ENCODE measurements at places on chromosomes 6 and 20.

DNA sequence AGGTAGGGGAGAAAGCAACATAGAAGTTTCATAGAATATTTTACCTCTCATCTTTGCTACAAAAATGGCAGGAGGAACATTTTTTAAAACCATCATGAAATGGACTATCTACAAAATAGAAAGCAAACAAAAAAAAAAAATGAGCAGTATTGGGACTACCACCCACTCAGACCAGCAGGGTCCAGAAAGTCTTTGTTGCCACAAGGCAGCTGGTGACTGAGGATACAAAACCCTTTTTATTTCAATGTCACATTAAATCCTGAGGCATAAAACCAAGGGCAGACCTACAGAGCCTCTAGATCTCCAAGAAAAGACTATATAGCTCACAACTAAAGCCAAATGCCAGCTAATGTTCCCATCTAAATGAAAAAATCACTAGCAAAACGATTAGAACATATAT is 282.2 kb downstream of the PTPRK start:
- no peak for DNase-seq

- DNase-seq, result no peak
These were observed 11.1 kb downstream of the CRISP1 start for GRCh38 chr6:49855221-49855620.

GRCh38 chr6:159044899-159045727 is at the start of gene TAGAP:
Gene TAGAP, minus strand, starts transcription at chr6:159044991. Its CDS starts 845 bp downstream, at chr6:159044146.
- DNase-seq, result peak; percentile 64

DNA sequence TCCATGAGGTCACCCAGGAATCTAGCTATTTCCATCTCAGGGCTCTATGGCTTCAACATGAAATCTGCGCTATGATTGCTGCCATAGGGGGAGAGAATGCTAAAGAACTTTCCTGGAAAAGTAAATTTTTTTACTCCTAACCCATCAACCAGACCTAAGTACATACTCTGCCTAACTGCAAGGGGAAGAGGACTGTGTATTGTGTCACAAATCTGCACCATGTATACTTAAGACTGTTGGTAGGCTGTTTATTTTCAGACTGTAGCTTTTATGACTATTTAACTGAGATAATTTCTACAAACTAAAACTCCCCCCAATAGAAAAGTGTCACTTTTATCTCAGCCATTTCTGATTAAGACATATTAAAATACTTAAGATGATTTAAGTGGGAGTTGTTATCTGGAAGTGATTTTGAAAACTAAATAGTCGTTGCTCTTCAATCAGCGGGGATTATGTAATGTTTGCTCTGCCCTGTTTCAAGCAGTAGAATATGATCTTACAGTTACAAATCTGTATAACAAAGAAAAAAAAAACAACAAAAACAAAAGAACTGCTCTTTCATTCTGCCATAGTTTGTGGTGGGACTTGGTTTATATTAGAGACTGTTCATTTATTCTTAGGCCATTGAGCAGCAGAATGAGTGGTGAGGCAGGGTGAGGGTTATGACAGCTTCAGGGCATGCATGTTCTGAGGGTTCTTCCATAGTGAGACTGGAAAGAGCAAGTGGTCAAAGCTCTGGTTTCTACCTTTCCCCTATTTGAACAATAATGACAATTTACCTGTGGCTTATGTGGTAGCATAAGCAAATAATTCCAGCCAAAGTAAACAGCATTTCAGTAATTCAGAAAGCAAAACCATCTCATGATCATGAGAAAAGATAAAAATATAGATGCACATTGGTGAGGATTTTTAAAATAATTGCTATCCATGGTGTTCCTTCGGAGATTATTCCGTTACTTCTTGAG is 126.3 kb upstream of the CEP162 start:
- DNase-seq, result no peak

- DNase-seq, result no peak
These were observed 26.2 kb downstream of the SLCO4A1 start for GRCh38 chr20:62668441-62669027.

GRCh38 chr20:49995586-49995985 is 12.8 kb downstream of the SNAI1 start:
- no peak for DNase-seq

DNA sequence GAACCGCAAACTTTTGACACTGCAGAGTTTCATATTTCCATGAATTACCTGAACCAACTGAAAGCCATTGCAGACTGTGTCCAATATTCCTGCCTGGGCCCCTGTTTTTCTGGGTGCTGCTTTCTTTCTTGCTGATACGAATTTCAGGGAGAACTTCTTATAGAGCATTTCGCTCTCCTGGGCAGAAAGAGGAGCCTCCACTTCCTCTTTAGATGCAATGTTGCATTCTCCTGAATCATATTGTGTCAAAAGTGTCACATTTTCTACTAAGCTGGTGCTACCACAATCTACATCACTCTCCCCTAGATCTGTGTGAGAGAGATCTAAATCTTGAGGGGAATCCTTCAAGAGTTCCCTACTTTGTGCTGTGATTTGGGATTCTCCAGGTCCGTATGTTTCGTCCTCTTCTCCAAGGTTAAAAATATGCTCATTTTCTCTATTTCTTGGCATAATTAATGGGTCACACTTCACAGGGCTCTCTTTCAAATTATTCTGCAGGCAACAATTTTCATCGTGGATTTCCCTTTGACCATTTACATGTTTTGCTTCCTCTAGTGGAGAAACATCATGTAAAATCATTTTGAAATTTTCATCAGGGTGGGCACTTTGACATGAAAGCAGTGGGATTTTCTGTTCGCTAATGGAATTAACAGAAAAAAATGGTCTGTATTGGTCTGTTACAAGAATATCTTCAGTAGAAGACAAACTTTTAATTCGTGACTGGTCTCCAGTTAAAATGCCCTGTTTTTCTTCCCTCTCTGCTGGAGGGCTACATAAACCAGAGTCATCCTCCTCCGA is 102.3 kb downstream of the DST start:
- DNase-seq, result no peak

GRCh38 chr20:24146231-24146634 is 157.7 kb upstream of the GGTLC1 start:
- no peak for DNase-seq

DNA sequence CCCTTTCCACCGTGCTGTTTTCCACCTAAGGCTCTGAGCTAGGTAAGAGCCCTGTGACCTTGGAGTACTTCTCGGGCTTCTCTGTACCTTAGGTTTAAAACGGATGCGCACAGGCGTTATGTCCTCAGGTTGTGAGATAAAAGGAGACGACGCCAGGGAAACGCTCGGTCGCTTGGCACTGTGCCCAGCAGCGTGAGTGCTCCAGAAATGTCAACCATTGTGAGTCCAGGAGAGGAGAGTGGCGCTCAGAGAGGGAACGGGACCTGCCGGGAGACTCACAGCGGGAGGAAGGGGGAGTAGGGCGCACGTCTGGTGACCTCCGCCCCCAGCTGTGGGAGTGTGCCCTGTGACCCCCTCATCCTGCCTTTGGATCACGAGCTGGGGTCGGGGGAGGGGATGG is 33.8 kb upstream of the SCRT2 start:
- DNase-seq, result no peak

GRCh38 chr20:2754424-2754823 is 46.0 kb downstream of the CPXM1 start:
- DNase-seq, result no peak

- DNase-seq, result no peak
These were observed 24.1 kb downstream of the SLC24A3 start for GRCh38 chr20:19236371-19237055.

- DNase-seq, result no peak
These were observed 81.2 kb downstream of the PLCB1 start for GRCh38 chr20:8213270-8213669.

DNA sequence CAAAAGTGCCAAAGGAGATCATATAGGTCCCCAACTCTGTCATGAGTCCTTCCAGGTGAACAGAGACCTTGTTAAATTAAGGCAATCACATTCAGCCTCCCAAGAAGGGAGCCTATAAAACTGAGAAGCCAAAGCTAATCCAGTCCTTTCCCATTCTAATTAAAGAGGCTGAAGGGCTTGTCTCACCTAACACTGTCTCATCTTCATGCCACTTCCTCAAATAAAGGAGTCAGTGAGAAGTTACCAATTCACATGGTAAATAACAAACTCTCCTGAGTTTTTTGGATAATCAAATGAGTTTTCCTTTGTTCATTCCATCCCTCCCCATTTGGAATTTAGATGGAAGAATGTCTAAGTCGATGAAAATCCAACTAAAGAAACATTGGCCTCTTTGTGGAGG is 242.8 kb downstream of the UST start:
- no peak for DNase-seq

DNA sequence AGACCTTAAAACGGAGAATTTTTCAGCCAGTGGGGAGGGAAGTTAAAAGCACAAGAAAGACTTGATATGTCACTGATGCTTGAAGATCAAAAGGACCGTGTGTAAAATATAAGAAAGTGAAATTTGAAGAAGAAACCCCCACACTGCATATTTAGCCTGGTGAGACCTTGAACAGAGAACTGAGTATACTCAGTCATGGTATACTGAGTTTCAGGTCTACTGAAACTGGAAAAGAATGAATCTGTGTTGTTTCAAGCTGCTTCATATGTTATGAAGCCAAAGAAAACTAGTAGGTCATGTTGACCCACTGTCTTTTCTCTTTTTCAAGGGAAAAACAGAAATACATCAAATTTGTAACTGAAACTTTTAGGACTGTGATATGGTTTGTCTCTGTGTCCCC is 443.8 kb upstream of the GJE1 start:
- DNase-seq, result no peak

DNA sequence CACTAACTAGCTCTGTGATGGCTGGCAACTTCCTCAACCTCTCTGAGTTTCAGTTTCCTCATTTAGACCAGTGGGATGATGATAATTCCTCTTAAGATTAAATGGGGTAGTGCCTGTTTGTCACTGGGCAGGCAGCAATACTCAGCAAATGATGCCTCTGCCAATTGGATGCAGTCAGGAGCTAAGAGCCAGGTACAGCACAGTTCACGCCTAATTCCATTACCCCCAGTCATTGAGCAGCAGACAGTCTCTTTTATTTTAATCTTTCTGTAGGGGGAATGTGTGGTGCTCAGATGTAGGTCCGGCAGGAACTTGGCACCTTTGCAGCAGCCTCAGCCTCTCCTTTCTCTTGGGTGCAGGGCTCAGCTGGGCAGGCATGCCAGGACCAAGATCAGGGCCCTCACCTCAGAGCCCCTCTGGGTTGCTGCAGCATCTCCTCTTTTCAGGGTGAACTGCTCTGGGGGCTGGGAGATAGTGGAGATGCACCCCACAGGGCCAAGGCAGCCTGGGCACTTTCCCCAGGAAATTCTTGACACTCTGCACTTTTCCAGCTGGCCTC is 243.8 kb downstream of the LRFN2 start:
- no peak for DNase-seq

DNA sequence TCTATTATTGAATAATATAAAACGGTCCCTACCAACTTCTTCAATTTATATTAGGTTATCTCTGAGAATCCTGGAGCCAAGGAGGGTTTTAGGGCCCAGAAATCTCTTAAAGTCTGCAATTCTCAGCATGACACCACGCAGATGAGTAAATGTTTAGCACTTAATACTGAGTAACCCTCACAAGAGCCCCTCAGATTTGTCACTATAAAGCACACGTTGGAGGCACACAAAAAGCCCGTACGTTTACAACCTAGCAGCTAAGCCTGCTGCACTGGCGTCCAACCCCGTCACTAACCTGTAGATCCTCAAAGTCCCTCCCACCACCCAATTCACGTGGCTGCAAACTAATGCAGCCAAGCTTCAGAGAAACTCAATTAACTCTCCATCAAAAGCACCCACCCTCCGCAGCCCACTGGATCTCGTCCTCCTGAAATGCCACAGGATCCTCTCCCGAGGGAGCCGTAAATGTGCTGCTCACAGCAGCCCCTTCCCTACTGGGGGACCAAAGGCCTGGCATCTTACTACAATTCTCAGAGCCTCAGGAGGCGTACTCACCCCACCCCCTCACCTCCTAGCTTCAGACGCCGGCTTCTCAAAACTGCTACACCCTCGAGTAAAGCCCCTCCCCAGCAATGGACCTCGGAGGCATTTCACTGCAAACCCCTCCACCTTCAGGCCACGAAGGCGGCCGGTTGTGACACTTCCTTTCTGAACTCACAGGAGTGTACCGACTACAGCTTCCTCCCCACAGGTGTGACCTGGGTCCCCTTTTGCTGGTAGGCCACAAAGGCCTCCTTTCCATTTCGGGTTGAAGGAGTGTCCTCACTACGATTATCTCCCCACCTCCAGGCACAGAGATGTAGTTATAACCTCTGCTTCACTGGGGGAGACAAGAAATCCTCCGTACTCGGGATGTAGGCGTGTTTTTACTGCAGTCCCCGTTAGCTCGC is 909 bp downstream of the CPNE1 start:
- peak; percentile 47 for DNase-seq

DNA sequence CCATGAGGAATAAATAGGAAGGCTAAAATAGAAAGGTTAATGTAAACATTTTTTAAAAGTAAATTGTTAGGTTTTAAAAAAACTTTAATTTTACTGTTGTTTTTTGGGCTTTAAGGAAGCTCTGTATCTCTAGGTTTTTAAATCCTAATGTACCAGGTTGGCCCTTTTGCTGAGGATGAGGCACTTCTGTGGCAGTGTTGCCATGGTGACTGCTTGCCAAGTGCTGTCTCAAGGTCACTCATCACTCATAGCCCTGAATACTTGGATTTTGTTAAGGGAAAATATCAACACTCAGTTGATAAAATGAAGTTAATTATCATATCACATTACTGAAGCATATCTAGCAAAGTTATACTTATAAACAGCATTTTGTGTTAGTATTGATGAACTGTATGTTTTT is 50.2 kb downstream of the NCOA3 start:
- no peak for DNase-seq

DNA sequence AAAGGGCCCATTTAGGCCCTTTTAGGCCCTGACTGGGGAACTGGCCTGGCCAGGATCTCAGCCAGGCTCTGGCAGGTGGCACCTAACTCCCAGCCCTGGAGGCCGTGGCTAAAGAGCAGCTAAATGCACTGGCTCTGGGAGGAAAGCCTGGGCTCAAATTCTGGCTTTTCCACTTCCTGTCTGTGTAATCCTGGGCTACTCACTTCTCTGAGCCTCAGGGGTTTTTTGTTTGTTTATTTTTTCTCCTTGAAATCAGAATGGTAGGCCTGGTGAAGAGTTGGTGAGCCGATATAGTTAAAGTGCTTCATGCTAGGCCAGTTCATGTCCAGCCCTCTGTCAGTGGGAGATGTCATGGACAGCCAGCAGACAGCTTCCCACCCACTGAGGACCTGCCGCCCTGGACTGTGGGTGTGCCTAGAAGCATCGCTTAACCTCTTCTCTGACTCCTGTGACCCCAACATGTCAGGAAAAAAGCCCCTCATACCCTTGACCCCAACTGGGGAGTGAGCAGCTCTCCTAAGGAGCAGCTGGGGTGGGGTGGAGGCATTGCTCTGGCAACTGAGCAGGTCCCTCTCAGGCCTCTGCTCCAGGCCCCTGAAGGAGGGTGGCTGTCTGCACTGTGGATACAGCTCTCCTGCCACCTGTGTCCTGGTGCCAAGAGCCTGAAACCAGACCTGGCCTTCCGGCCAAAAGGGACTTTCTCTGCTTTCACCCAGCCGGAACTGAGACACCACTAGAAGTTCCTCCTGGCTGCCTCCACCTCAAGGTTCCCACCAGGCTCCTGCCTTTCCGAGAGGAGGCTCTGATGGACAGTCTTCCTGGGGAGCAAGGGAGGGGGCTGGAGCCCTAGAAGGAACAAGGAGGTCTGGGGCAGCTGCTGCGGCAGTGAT is 57.2 kb upstream of the MYL9 start:
- DNase-seq, result no peak

- DNase-seq, result no peak
These were observed 23.8 kb upstream of the DUSP22 start for GRCh38 chr6:268394-268935.
